ENCODE measurements at places on chromosomes 12 and 14.
A peak's percentile ranks its signal among the peaks of the same experiment; 100 is the strongest.

GRCh38 chr12:74541074-74541473 is 3.4 kb downstream of the ATXN7L3B start:
- no peaks in the 10 kb centered on the region for H3K27me3 ChIP-seq
- peak overlapping the region; percentile 94 for H3K4me3 ChIP-seq
- no peak for DNase-seq
- no peak overlapping the region for H3K27ac ChIP-seq

DNA sequence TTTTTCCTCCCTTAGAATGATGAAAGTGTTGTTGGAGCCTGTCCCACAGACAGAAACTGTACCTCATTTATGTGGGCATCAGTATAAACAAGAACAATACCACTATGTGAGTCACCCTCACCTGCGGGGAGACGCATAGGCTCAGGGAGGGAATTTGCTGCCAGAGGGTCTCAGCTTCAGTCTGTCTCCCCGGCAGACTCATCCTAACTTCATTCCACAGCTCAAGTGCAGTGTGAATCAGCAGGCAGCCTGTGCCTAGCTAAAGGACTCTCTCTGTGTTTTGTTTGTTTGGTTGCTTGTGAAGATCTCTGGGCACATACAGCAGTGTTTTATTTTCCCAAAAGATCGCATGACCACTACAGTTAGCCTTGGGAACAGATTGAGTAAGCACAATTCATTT is 98.9 kb downstream of the PRKCH start:
- DNase-seq = no peak
- peaks cover 3% of the 10 kb centered on the region for H3K36me3 ChIP-seq
- H3K27ac ChIP-seq = no peak overlapping the region
- H3K27me3 ChIP-seq = no peaks in the 10 kb centered on the region
- H3K4me1 ChIP-seq = no peaks in the 10 kb centered on the region
- no peak overlapping the region for H3K4me3 ChIP-seq

- peaks cover 55% of the 10 kb centered on the region for H3K36me3 ChIP-seq
- H3K27ac ChIP-seq = no peak overlapping the region
- H3K4me1 ChIP-seq = no peaks in the 10 kb centered on the region
- no peaks in the 10 kb centered on the region for H3K27me3 ChIP-seq
These were observed 1.1 kb upstream of the TM9SF1 start for GRCh38 chr14:24196071-24197055.

GRCh38 chr12:12537421-12537820 is 25.2 kb downstream of the DUSP16 start:
- H3K4me3 ChIP-seq = no peak overlapping the region
- no peaks in the 10 kb centered on the region for H3K27me3 ChIP-seq
- H3K4me1 ChIP-seq = no peaks in the 10 kb centered on the region
- H3K36me3 ChIP-seq = peaks cover 15% of the 10 kb centered on the region

- no peaks in the 10 kb centered on the region for H3K27me3 ChIP-seq
- peak; percentile 64 for DNase-seq
- H3K27ac ChIP-seq = no peak overlapping the region
- H3K36me3 ChIP-seq = peaks cover 21% of the 10 kb centered on the region
- peaks cover 3% of the 10 kb centered on the region for H3K4me1 ChIP-seq
- H3K4me3 ChIP-seq = no peak overlapping the region
These were observed 1.8 kb upstream of the FBXO21 start for GRCh38 chr12:117192057-117192456.

- H3K4me3 ChIP-seq = no peak overlapping the region
- no peaks in the 10 kb centered on the region for H3K4me1 ChIP-seq
- DNase-seq = no peak
- H3K27ac ChIP-seq = no peak overlapping the region
- no peaks in the 10 kb centered on the region for H3K36me3 ChIP-seq
These were observed 184.3 kb downstream of the ZFP36L1 start for GRCh38 chr14:68608574-68608962.

DNA sequence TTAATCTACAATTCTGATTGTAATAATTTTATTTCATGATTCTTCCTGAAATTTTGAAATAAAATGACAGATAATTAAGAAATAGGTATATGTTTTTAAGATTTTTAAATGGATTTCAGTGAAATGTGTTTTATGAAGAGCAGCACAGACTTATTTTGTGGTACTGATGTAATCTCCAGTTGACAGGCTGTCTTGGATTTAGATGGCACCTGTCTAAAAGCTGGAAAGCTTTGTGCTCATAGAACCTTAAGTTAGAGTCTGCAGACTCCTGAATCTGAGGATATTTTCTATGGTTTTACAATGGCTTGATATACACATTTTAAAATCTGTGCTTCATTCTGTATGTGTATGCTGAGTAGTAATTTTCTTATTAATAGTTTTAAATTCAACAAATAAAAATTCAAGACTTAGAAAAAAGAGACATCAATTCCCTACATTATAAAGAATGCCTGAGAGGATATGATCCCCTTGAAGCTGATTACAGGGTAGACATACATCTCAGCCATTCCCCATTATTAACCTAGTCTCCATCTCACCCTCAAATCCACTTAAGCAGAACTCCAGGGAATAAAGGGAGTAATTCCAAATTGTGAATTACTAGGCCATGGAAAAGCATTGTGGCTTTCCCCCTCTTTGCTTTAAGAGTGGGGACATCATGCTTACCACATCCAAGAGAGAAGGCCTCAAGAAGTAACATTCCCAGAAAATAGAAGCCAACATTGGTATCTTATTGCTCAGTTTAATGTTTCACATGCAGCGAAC is 33.7 kb upstream of the ACSS3 start:
- no peaks in the 10 kb centered on the region for H3K4me1 ChIP-seq
- no peaks in the 10 kb centered on the region for H3K27me3 ChIP-seq
- no peak for DNase-seq

- no peaks in the 10 kb centered on the region for H3K4me1 ChIP-seq
- no peak overlapping the region for H3K27ac ChIP-seq
- H3K4me3 ChIP-seq = no peak overlapping the region
- DNase-seq = no peak
- no peaks in the 10 kb centered on the region for H3K27me3 ChIP-seq
These were observed 271.1 kb upstream of the CLEC14A start for GRCh38 chr14:38526826-38527501.

- H3K36me3 ChIP-seq = peaks cover 4% of the 10 kb centered on the region
- DNase-seq = no peak
- H3K4me1 ChIP-seq = no peaks in the 10 kb centered on the region
- H3K4me3 ChIP-seq = no peak overlapping the region
These were observed 6.5 kb downstream of the BHLHE41 start for GRCh38 chr12:26118308-26118707.

DNA sequence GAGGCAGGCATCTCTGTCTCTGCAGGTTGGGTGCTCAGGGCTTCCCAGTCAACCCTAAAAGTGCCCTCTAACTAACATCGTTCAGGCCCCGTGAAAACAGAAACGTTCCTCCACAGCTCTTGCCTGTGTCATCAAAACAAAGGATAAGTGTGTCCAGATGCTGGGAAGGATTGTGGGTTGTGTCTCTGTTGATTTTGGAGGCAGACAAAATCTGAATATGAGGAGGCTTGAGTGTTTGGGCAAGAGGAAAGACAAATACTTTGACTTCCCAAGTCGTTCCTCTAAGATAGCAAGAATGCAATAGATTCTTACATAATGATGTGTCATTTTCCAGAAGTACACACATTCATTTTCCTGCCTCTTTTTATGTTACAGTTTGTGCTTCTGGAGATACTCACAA is 52.9 kb downstream of the SERPINA3 start:
- H3K27ac ChIP-seq = no peak overlapping the region
- H3K4me3 ChIP-seq = no peak overlapping the region
- H3K36me3 ChIP-seq = no peaks in the 10 kb centered on the region
- no peaks in the 10 kb centered on the region for H3K4me1 ChIP-seq

GRCh38 chr12:103929784-103930033 is 501 bp upstream of the HSP90B1 start:
- peak overlapping the region; percentile 80 for H3K4me3 ChIP-seq
- H3K4me1 ChIP-seq = no peaks in the 10 kb centered on the region
- H3K27ac ChIP-seq = no peak overlapping the region
